ENCODE measurements at places on chromosomes 6 and 20.

DNA sequence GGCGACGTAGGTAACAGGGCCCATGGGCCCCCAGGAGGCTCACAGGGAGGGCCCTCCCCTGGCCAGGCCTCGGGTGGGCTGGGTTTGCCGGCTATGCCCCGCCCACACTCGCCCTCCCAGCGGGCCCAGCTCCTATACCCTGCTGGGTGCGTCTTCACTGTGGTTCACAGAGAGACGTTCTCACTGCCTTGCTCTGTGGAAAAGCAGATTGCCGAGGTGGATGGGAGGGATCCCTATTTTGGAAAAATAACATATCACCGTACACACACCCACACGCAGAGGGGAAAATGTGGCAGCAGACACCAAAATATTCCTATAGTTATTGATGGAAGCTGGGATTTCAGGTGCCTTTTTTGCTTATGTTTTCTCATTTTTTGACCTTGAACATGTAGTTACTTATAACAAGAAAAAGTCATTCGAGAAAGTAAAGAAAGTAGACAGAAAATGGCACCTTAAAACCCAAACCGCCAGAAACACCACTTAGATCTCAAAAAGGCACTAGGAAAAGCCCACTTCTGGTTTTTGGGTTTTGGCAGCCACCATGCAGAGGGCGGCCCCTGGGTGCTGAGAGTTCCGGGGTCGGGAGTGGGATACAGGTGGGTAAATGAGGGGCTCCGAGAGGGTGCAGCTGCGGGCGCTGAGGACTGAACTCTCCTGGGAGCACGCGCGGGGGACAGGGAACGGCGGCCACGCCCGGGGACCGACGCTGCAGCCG is 49.4 kb downstream of the TMEM242 start:
- no peak for DNase-seq

DNA sequence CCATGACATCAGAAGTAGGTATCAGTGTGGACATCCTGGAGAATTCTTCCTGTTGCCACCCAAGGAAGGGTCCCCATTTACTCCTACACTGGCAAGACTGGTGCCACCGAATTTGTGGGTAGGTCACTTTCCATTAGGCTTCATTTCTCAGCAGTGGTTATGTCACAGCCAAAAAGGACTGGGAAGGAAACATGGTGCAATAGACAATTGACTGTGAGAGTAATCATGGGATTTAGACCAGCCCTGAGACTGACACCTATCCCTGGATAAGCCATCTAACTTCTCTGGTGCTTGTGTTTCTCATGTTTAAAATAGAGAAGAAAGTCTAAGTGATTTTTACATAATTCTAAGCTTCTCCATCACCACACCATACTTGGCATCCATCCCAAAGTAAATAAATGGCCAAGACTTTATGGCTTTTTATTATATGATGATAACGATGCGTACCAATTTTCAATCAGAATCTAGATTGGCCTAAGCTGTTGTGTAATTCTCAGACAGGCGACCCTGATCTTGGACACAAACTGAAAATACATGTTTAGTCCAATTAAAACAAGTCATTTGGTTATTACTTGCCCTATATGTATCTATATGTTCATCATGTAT is 10.2 kb downstream of the SMPDL3A start:
- DNase-seq, result no peak

GRCh38 chr6:167643223-167643622 is 183.5 kb upstream of the AFDN start:
- no peak for DNase-seq

DNA sequence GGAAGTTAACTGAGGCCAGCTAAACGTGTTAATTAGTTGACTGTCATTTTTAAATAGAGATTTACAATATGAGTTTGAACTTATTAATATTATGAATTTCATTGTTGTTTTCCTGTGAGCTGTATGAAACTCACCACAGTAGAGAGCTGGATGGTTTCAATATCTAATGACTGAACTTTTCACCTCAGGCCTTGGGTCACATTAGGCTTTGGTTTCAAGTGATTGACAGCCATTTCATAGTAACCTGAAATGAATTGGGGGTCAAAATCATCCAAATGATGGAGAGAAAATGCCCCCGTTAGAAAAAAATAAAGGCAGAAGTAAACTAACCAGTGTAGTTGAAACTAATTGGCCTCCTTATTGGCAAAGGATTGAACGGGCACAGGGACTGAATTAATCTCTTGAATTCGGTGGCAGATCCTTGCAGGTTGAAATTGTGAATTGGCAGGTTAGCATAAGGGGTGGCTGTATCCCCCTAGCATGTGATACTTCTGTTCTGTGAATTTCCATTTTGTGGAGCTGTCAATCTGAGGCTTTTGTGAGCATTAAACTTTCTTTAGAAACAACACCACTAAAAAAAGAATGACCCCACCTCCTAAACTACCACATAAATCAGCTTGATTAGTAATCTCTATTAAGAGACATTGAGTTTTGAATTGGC is 155.1 kb upstream of the MMS22L start:
- no peak for DNase-seq

- DNase-seq, result no peak
Observed at GRCh38 chr6:147087641-147088040, 116.6 kb upstream of the STXBP5 start.
